Forelimb muscle (tissue), 1 donor: ENCODE measurements at places on chromosomes 2 and 18. TPM values are rescaled to one million over a fixed set of nuclear protein-coding genes. Genes with fewer than 3 reads are reported as not detected.

The SF3B1 gene
- 280 TPM for polyA plus RNA-seq

The PFN4 gene
- polyA plus RNA-seq: 0.94 TPM

The CAMKMT gene
- 4.8 TPM for polyA plus RNA-seq

The OSR1 gene
- 15.8 TPM for polyA plus RNA-seq

The MBP gene
- 12.9 TPM for polyA plus RNA-seq

DNA sequence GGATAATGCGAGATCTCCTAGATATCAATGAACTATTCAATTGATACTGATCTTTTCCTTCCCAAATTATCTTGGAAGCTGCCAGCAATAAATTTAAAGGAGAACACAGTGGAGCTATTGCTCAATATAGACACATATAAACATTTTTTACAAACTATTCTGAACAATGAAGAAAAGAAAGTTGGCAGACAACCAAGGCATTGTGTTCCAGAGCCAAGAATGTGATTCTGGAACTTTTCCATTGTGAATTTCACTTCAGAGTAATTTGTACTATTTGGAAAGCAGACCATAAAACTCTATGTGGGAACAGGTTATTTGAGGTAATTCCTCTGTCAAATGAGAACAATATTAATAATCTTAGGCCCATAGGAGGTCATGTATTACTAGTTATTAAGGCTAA, 588.2 kb downstream of the IRS1 start:
- no peak for DNase-seq

The PRKAG3 gene
- 32.9 TPM for polyA plus RNA-seq
